Brain pericyte (primary cell): ENCODE measurements at places on chromosomes 4 and X.

GRCh38 chrX:103431316-103431715 lies 55.0 kb downstream of the BEX3 start:
- DNase-seq: no peak

DNA sequence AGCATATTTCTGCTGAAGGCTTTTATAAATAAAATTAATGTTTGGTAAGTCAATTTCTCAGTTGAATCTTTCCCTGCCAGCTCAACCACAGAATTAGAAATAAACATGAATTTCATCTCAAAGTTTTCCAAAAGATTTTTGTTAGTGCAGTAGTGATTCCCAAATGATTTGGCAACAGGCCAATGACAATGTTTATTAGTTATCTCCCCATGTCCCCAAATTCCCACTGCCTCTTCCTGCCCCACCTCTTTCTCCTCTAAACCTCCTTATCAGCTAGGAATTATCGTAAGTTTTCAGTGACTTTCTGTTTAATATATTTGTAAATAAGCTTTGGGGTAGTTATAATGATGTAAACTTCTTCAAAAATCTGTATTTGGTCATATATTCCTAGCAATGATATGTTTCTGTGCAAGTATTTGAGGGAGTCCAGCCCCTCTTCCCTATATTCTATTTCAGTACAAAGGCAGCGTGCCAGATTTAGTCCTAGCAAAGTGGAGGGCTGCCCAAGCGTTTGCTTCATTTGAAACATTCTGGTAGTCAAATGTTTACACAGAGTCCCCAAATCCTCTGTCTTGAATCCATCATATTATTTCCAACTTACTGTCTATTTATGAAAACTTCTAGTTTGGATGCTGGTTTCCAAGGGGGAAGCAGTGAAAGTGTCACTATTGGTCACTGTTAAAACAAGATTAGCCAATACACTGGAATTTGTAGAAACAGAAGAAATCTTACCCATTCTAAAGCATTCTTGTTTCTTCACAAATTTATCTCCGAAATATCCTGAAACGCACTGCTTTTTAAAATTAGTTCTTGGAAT lies 33.7 kb upstream of the ANKRD50 start:
- no peak for DNase-seq

DNA sequence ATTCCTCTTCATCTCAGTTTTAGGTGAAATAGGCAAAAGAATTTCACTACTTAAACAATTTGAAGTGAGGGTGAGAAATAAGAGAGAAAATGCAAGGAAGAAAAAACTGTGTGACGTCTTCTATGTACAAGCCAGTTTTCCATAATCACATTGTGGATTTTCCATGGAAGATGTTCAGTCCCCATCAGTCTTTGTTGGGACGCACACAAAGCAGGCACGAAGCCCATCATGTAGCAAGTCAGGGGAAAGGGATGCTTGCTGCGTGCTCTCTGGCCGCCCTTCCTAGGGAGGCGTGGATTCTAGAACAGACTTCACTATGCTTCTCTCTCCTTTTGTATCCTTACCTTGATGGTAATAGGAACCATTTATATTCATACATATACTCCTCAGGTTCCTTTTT lies 54.7 kb downstream of the RBPJ start:
- DNase-seq: no peak

- DNase-seq: no peak
These were observed 152.7 kb upstream of the FTHL17 start for GRCh38 chrX:31224381-31225012.
